ENCODE measurements at places on chromosomes 7 and 10.

DNA sequence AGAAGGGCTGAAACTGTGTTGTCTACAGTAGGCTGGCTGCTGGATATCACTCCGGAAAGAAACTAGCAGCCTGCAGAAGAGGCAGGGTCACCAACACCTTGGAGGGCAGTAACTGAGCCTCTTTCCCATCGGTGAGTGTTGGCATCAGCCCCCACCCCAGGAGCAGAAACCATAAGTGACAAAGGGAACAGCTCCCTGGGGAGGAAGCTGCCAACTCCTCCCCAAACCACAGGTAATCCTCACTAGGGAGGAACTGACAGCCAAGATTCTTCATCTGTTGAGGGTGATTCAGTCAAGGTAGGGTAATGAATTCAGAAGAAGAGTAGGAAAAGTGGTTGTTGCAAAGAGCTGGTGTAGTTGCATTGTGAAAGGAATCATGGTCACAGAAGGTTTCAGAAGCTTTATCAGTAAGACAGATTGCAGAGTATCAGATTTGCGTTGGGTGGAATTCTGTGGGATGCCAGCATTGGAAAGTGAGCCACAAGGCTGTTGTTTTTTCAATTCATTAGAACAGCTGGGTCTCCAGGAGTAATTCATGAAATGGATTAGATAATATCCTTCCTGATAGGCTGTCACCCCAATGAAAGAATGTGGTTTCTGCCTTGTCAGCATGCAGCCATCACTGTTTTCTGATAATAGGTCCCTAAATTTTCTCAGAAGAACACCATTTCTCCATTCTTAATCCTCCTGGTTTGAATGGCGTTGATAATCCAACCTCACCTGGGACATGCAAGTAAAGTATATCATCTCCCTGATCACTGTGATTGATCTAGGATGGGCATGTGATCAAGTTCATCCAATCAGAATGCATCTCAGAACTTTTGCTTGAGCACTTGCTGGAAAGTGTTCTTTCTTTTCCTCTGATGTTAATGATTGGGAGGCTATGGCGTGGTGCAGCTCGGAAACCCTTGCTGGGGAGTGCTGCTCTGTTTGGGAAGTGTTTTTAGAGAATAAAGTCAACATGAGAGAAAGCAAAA is 75.0 kb upstream of the CTBP2 start:
- no peak for DNase-seq
- no peaks in the 10 kb centered on the region for H3K4me1 ChIP-seq
- H3K27ac ChIP-seq, result no peak overlapping the region
- peaks cover 6% of the 10 kb centered on the region for H3K27me3 ChIP-seq
- H3K36me3 ChIP-seq, result no peaks in the 10 kb centered on the region
- H3K4me3 ChIP-seq, result no peak overlapping the region

GRCh38 chr7:121531175-121532070 is 135.3 kb upstream of the FAM3C start:
- H3K36me3 ChIP-seq, result no peaks in the 10 kb centered on the region
- H3K27me3 ChIP-seq, result no peaks in the 10 kb centered on the region
- peaks cover 10% of the 10 kb centered on the region for H3K4me1 ChIP-seq
- H3K4me3 ChIP-seq, result no peak overlapping the region

GRCh38 chr10:61219696-61220095 is 233.5 kb downstream of the TMEM26 start:
- H3K27me3 ChIP-seq, result no peaks in the 10 kb centered on the region
- H3K4me1 ChIP-seq, result no peaks in the 10 kb centered on the region
- H3K4me3 ChIP-seq, result no peak overlapping the region
- H3K27ac ChIP-seq, result no peak overlapping the region
- no peaks in the 10 kb centered on the region for H3K36me3 ChIP-seq
- DNase-seq, result no peak

GRCh38 chr10:15222511-15222910 is 54.0 kb upstream of the NMT2 start:
- H3K36me3 ChIP-seq, result no peaks in the 10 kb centered on the region
- no peak overlapping the region for H3K27ac ChIP-seq
- no peaks in the 10 kb centered on the region for H3K4me1 ChIP-seq
- H3K27me3 ChIP-seq, result no peaks in the 10 kb centered on the region

DNA sequence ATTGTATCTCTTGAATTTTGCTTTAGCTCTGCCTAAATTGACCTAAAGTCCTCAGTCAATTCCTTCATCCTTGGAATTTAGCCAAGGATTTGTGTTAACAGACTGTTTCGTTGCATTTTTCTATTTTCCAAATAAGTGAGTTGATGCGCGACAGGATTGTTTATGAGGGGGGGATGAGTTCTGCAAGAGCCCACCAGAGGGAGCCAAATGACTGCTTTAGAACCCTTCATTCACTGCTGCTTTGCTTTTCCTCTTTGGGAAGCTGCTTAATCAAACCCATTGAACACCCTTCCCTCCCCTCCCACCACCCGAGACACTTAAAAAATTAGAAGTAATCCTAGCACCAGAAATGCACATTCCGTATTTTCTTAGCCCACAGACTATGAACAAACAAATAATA is 33.7 kb upstream of the PTF1A start:
- no peak overlapping the region for H3K4me3 ChIP-seq
- H3K27me3 ChIP-seq, result no peaks in the 10 kb centered on the region
- no peak overlapping the region for H3K27ac ChIP-seq
- no peaks in the 10 kb centered on the region for H3K36me3 ChIP-seq
- H3K4me1 ChIP-seq, result no peaks in the 10 kb centered on the region

DNA sequence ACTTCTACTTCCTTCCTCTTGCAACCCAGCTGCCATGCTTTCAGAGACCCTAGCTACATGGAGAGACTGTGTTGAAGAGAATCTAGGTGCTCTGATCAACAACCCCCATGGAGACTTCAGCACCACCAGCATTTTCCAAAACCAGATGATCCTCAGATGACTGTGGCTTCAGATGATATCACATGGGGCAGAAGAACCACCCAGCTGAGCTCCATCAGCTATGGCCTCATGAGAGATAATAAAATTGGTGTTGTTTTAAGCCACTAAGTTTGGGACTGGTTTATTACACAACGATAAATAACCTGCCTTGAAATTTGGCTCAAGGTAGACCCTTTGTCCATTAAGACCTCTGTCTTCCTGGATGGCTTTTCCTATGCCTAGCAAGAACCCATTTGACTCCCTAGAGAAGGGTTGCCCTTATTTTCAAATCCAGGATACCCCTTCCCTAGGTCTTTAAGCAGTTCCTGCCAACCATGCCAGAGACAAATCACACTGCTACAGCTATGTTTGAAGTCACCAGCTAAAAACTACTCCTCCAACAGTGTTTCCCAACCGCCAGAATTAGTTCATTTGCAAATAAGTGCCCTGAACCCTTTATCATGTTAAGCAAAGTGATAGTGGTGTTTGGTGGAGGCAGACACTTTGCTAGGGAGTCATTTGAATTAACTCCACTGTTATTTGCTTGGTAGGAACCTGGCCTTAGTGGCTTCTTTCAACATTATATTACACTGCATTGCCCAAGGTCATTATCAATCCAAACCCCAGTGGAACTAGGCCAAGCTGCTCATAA is 136.9 kb upstream of the PALS2 start:
- H3K4me1 ChIP-seq, result no peaks in the 10 kb centered on the region
- no peak overlapping the region for H3K4me3 ChIP-seq
- no peak for DNase-seq
- H3K27ac ChIP-seq, result no peak overlapping the region
- no peaks in the 10 kb centered on the region for H3K36me3 ChIP-seq

GRCh38 chr7:4072161-4072925 is 609.8 kb upstream of the FOXK1 start:
- H3K27me3 ChIP-seq, result no peaks in the 10 kb centered on the region
- no peak overlapping the region for H3K4me3 ChIP-seq
- H3K4me1 ChIP-seq, result no peaks in the 10 kb centered on the region
- H3K27ac ChIP-seq, result no peak overlapping the region

- no peak overlapping the region for H3K27ac ChIP-seq
- H3K36me3 ChIP-seq, result no peaks in the 10 kb centered on the region
- DNase-seq, result no peak
- no peak overlapping the region for H3K4me3 ChIP-seq
- no peaks in the 10 kb centered on the region for H3K4me1 ChIP-seq
- H3K27me3 ChIP-seq, result no peaks in the 10 kb centered on the region
Measured at GRCh38 chr7:22894546-22894945, 71.9 kb upstream of the TOMM7 start.

DNA sequence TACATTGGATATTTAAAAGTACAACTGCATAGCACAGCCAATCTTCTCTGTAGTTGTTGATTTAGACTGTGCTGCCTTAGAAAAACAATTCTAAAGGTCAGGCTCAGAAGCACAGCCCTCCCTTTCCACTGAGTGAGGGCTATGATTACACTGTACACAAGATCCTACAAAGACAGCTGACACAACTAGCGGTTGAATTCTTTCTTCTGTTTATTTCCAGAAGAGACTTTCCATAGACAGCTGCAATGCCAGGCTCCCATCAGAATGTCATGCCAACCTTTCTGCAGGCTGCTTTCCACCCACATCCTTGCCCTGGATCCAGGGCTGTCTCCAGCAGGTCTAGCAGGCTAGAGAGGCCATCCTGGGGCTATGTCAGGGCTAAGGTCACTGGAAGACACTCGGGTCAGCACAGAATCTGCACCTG is 39.3 kb downstream of the FAM13C start:
- peaks cover 27% of the 10 kb centered on the region for H3K4me1 ChIP-seq
- H3K4me3 ChIP-seq, result no peak overlapping the region
- H3K36me3 ChIP-seq, result no peaks in the 10 kb centered on the region
- DNase-seq, result no peak
- peak overlapping the region; percentile 49 for H3K27ac ChIP-seq
- H3K27me3 ChIP-seq, result no peaks in the 10 kb centered on the region

GRCh38 chr7:86991771-86992191 is 67.7 kb downstream of the ELAPOR2 start:
- H3K27me3 ChIP-seq, result no peaks in the 10 kb centered on the region
- DNase-seq, result no peak
- no peaks in the 10 kb centered on the region for H3K36me3 ChIP-seq
- H3K27ac ChIP-seq, result no peak overlapping the region

- H3K4me3 ChIP-seq, result no peak overlapping the region
- H3K36me3 ChIP-seq, result no peaks in the 10 kb centered on the region
- H3K27me3 ChIP-seq, result no peaks in the 10 kb centered on the region
- no peak overlapping the region for H3K27ac ChIP-seq
Measured at GRCh38 chr10:132455441-132455971, 58.5 kb downstream of the PWWP2B start.

DNA sequence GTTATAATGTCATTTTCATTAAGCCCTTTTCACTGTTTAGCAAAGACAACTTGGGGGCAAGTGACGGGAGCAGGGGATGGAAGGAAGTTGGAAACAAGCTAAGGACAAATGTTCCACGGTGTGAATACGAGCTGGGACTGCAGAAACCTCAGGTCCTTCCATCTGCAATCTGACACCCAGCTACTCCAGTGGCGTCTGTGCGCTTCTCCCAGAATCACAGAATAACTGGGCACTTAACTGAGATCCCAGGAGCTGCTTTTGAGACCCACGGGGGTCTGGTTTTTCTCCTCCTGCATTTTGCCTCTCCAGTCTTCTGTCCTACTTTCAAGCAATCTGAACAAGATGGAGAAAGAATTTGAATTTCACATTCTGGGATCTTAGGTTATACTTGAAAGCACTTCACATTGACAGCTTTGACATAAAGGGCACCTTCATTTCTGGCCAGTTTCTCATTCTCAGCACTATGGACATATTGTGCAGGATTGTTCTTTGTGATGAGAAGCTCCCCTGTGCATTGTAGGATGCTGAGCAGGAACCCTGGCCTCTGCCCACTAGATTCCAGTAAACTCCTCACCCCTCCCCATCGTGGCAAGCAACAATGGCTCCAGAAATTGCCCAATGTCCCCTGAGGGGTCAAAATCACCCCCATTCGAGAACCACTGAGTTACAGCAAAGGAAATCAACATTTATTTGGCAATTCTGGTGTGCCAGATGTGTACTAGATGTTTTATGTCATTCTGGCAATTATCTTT is 194.1 kb downstream of the CACNB2 start:
- no peak for DNase-seq
- no peak overlapping the region for H3K4me3 ChIP-seq
- H3K4me1 ChIP-seq, result no peaks in the 10 kb centered on the region

DNA sequence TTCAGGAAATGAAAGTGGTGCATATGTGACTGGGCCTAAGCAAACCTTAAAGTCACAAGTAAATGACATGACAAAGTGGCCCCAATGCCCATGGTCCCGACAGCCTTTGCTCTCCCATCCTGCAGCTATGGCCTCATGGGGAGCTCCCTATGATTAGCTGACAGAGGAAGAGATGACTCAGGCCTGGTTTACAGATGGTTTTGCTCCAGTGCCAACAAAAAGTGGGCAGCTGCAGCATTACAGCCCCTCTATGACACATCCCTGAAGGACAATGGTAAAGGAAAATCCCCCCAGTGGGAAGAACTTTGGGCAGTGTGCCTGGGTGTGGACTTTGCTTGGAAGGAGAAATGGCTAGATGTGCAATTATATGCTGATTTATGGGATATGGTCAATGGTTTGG is 105.1 kb upstream of the ADCY1 start:
- no peaks in the 10 kb centered on the region for H3K36me3 ChIP-seq
- no peak for DNase-seq
- no peak overlapping the region for H3K4me3 ChIP-seq

DNA sequence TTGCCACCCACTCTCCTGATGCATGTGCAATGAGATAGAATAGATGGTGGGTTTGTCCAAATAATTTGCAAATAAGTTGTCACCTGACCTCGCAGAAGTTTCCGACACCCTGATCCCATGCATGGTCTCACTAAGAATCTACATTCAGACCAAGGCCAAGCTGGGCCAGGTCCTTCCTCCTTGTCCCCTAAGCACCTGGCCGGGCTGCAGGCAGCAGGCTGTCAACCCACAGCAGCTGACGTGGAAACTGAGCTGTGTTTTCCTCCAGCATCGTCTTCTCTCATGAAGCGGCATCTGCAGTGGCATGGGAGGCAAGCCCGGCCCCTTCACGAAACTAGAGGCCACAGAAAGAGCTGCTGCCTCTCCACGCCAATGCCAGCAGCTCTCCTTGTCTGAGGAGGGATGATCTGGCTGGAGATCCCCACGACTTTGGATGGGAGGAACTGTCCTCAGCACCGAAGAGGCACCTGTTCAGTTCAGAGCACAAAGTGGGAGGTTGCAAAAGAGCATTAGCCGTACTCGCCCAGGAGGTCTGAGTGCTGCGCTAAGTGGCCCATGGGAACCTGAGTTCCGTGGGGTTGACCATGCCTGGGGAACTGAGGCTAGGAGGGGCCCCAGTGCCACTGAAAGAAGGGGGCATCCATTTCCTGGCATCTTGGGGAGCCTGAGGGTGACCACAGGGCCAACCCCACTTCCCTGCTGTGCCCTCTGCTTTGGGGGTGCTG is 110.5 kb upstream of the INSIG1 start:
- H3K27me3 ChIP-seq, result no peaks in the 10 kb centered on the region
- DNase-seq, result no peak
- H3K27ac ChIP-seq, result no peak overlapping the region
- H3K4me1 ChIP-seq, result no peaks in the 10 kb centered on the region

DNA sequence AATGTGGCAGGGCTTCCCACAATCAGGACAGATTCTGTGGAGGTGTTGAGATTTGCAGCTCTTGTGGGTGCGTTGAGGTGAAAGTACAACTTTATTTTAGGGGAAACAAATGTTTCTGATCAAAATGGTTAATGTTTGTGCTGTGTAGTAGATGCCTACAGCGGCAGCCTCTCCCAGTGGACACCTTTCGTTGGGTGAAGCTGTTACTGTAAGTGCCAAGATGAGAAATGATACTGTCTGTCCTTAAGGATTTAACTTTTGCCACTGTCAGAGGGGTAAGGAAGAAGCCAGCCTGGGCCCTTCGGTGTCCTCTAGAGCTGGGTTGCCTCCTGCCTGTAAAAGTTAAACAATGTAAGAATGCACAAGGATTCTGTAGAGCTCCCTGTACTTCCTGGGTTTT is 27.9 kb downstream of the DOCK1 start:
- no peak for DNase-seq
- H3K27ac ChIP-seq, result no peak overlapping the region
- H3K4me1 ChIP-seq, result peaks cover 35% of the 10 kb centered on the region
- no peaks in the 10 kb centered on the region for H3K27me3 ChIP-seq

All from esophagus squamous epithelium (tissue), 5 donors.